ENCODE measurements at places on chromosomes 1 and 21.

- DNase-seq: no peak
Observed at GRCh38 chr1:180505732-180506335, 3.5 kb upstream of the ACBD6 start.

DNA sequence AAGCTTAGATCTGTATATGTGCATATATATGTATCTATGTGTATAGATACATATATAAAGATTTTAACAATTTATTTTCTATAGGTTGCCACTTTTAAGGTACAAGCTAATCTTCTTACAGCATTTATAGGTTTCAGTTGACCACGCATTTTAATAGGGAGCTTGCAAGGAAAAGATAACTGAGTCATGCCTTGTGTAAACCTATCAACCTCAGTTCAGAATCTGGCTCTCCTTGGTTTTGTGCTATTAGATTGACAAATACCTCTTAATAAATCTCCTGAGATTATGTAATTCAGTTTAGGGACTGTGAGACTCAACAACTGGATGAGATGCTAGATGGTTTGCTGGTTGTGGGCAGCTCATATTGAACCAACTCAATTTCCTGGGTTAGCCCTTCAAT, 114.7 kb upstream of the SERBP1 start:
- no peak for DNase-seq

- no peak for DNase-seq
Observed at GRCh38 chr21:39840373-39841097, 26.7 kb upstream of the PCP4 start.

GRCh38 chr1:8493916-8494540, 176.1 kb downstream of the SLC45A1 start:
- no peak for DNase-seq

DNA sequence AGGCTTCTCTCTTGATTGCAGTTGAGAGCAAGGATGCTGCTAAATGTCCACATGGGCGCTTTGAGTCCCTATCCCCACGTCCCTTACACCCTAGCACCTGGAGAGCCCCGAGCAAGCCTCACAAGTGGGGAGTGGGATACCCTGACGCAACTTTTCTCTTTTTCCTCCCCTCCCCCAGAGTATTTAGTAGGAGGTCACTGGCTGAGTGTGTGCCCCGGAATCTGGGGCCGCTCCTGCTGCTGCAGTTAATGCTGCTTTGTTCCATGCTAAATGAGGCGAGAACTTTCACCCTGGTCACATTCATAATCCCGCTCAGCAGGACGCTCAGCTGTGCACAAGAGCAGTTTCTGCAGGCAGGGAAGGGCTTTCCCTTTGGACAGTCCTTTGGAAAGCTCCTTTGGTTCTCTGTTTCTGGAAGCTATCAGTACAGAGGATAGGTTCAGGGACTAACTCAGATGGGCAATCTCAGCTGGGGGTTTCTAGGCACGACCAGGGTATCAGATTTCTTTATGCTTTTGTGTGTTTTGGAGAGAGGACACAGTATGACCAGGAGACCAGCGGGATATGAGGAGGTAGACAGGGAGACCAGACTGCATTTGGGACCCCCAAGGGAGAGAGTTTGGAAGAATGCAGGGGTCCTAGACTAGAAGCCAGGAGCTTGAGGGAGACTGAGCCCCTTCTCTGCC, 75.9 kb downstream of the NOS1AP start:
- peak; percentile 71 for DNase-seq

DNA sequence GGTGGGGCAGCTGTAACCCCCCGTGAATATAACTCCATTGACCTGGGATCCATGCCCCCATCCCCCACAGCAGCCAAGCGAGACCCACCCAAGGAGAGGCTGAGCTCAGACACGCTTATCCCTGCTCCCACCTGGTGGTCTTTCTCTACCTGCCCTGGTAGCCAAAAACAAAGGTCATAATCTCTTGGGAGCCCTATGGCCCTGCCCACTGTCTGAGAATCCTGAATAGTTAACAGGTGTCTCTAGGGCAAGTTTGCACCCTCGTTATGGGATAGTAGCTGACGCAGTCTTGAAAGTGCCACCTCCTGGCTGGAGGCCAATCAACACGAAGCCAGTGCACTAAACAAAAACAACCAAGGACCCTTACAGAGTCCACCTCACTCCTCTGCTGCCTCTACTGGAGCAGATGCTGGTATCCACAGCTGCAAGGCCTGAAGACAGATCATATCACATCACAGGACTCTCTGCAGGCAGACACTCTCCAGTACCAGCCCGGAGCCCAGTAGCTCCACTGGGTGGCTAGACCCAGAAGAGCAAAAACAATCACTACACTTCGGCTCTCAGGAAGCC, 134.3 kb upstream of the C1orf174 start:
- DNase-seq: no peak

GRCh38 chr1:55061000-55061705, 21.8 kb downstream of the PCSK9 start:
- no peak for DNase-seq

- no peak for DNase-seq
Observed at GRCh38 chr1:220527279-220527907, 543 bp upstream of the MARK1 start.

GRCh38 chr1:110634455-110635311, 28.5 kb upstream of the KCNA2 start:
- DNase-seq: no peak

GRCh38 chr1:1090424-1091343, 16.6 kb upstream of the RNF223 start:
- DNase-seq: no peak

DNA sequence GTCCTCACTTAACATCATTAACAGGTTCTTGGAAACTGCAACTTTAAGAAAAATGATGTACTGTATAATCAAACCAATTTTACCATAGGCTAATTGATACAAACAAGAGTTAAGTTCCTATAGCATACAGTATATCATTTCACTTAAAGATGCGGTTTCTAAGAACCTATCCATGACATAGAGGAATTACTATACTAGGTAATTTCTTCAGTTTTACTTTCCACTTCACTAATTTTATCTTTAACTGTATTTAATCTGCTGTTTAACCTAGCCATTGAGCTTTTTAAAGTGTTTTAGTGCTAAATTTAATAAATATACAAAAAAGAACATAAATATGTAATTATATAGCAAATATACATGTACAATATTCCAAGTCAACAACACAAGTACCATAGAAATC, 28.3 kb downstream of the SLC19A2 start:
- DNase-seq: no peak

- DNase-seq: no peak
Observed at GRCh38 chr1:245776139-245776538, 621.4 kb downstream of the KIF26B start.

DNA sequence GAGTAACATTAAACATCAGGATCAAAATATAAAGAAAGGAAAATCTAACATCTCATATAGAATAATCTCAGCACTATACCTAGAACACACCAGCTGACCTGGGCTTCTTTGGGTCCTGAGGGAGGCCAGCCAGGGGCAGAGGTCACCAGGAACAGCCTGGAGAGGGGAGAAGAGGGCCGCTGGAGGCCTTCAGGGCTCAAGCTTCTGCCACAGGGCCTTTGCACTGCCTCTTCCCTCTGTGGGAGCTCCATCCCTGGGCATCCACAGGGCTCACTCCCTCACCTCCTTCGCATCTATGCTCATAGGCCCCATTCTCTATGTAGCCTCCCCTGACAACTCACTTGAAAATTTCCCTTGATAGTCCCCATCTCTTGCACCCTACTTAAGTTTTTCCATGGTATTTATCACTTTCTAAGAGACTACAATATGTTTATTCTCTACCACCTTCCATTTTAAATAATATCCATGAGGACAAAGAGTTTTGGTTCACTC, 73.9 kb downstream of the HIVEP3 start:
- DNase-seq: no peak

DNA sequence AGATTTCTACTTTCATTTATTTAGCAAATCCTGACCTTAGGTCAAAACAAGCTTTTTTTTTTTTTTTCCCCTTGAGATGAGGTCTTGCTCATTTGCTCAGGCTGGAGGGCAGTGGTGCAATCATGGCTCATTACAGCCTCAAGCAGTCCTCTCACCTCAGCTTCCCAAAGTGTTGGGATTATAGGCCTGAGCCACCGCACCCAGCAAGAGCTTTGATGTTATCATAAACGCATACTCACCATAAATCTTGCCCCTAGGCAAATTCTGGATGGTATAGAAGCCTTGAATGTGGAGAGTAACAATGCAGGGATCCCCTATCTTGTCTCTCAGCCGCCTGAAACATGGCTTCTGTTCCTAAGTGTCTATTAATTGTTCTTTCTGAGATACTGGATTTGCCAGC, 24.8 kb upstream of the CLDN8 start:
- DNase-seq: no peak

GRCh38 chr1:166128195-166128594, 38.6 kb downstream of the FAM78B start:
- no peak for DNase-seq

DNA sequence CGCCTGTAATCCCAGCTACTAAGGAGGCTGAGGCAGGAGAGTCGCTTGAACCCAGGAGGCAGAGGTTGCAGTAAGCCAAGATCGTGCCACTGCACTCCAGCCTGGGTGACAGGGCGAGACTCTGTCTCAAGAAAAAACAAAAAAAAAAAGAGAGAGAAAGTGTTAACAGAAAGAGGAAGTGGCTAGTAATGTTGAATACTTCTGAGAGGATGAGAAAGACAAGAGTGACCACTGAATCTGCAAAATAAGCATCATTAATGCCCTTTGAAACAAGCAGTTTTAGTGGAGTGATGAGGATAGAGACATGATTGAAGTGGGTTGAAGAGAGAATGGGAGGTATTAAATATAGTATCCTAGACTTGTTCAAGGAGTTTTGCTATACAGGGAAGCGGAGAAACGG, 11.7 kb downstream of the MPZ start:
- no peak for DNase-seq

- no peak for DNase-seq
Observed at GRCh38 chr1:210415846-210416448, 87.2 kb downstream of the HHAT start.

GRCh38 chr1:86394416-86394815, 1.7 kb downstream of the ODF2L start:
- no peak for DNase-seq

DNA sequence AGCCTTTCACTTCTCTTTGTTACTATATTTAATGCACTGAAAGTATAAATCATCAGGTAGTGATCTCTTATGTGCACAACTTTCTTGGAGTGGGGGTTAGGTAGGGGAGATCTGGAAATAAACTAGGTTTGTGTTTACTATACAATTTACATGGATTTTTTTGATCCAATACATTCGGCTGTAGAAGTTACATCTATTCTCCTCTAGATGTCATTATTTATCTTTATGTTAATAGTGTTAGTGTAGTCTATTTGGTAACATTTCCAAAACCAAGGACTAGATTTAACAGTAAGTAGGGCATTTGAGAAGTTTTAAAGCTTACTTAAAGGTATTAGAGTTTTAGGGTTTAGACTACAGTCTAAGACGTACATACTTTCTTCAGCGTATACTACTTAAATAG, 5.4 kb downstream of the VPS45 start:
- no peak for DNase-seq

DNA sequence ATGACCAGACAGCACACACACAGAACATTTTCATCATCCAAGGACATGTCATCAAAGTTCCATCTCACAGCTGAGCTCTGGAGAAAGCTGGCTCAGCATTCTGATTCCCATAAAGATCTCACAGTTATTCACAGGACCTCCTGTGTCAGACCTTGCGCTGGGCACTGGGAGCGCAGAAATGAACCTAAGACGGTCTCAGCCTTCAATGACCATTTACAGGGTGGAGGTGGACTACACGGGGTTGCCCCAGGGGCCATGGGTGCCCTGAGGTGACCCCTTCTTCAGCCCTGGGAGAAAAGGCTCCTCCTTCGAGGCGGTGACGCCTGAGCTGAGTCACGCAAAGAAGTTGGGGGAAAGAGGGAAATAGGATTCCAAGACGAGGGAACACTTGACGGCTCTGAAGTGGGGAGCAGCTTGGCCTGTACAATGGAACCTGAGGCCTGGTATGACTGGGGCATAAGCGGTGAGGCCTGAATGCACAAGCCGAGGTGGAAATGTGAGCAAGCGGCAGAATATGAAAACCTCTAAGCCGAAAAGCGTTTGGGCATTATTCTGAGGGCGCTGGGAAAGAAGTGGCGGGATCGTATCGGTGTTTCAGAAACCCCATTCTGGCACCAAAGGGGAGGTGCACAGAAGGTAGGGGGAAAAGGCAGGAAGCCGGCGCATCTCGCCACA, 797 bp downstream of the CC2D1B start:
- DNase-seq: no peak

- DNase-seq: no peak
Observed at GRCh38 chr1:109499661-109500536, 6.0 kb downstream of the CYB561D1 start.

GRCh38 chr1:226675715-226676357, 63.2 kb downstream of the ITPKB start:
- DNase-seq: no peak

GRCh38 chr1:43902058-43902831, 31.4 kb upstream of the ARTN start:
- no peak for DNase-seq

DNA sequence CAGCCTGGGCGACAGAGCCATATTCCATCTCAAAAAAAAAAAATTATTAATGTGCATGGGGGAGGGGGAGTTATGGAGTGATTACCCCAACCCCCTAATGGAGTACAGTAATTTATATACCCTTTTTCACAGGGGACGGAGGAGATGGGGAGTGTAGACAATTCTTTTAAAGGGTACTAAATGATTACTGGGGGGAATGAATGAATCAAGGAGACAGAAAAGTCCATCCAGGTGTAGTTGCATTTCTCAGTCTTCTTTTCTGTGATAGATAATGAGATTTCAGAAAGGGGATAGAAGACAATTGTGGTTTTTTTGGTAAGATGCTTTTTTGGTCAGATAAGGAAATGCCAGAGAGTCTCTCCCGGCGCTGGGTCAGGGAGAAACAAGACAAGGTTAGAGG, 13.0 kb downstream of the OSBPL9 start:
- DNase-seq: no peak

DNA sequence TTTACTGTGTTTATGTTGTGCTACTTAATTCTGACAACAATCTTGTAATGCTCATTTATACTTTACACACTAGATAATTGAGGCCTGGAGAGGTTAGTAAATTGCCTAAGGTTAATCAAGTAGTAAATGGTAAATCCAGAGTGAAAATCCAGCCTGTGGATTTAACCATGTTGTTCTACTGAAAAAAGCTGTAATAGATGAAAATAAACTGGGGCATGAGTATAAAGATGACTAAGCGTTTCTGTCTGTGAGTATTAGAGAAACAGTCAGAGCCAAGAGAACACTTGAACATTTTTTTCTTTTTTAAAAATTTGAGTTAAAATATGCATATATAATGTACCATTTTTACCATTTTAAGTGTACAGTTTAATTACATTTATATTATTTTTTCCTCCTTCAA, 47.9 kb upstream of the LEPR start:
- DNase-seq: no peak

- DNase-seq: no peak
Observed at GRCh38 chr1:213751064-213751397, 236.7 kb upstream of the PROX1 start.

DNA sequence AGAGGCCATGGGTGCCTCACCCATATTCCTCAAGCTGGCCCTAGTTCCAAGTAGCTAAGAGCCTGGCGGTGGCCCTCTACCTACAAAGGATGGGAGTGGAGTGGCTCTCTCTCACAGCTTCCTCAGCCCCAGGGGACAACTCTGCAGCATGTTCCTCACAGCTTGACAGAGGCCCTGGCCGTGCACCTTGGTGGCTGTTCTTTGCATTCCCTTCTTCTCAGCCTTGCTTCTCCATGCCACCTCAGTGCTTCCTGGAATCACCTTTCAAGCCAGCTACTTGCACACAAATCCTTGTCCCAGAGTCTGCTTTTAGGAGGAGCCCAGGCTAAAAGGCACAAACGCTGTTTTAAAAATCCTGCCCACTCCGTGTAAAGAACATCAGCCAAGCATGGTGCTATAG, 69.0 kb upstream of the DIRAS3 start:
- no peak for DNase-seq

- no peak for DNase-seq
Observed at GRCh38 chr1:87449348-87449963, 120.8 kb downstream of the LMO4 start.

Data from NCI-H187 treated with DMSO at 0.1 percent for 48 hours (cell line).